ENCODE measurements at places on chromosomes 1 and 21. TPM values are rescaled to one million over a fixed set of nuclear protein-coding genes. Genes with fewer than 3 reads are reported as not detected.

GRCh38 chr1:116131866-116132605 lies 20.8 kb downstream of the MAB21L3 start:
- DNase-seq = no peak

DNA sequence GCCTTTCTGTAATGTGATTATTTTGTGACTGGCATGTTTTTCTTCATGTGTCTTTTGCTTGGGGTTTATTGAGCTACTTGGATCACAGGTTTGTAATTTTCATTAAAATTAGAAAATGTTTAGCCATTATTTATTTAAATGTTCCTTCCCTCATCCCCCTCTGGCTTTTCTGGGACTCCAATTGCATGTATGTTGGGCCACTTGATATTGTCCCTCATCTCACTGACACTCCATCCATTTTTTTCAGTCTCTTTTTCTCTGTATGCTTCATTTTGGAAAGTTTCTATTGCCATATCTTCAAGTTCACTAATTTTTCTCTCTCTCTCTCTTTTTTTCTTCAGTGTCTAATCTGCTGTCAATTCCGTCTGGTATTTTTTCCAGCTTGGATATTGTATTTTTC lies 390.1 kb downstream of the PRDM2 start:
- no peak for DNase-seq

The NBPF15 gene
- 34.6 TPM for total RNA-seq

- no peak for DNase-seq
These were observed 2.8 kb downstream of the PRDX1 start for GRCh38 chr1:45518910-45519309.

The OR14K1 gene
- total RNA-seq = not detected

The ZMYM1 gene
- total RNA-seq = 2.4 TPM

The ARL8A gene
- 57.9 TPM for total RNA-seq

DNA sequence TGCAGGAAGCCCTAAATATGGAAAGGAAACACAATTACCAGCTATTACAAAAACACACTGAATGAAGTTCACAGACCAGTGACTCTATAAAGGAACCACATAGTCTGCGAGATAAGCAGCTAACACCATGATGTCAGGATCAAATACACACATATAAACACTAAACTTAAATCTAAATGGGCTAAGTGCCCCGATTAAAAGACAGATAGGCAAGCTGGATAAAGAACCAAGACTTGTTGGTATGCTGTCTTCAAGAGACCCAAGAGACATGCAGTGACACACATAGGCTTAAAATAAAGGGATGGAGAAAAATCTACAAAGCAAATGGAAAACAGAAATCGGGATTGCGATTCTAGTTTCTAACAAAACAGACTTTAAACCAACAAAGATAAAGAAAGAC lies 121.9 kb downstream of the SLC5A9 start:
- DNase-seq = no peak

The BRINP3 gene
- not detected for total RNA-seq

DNA sequence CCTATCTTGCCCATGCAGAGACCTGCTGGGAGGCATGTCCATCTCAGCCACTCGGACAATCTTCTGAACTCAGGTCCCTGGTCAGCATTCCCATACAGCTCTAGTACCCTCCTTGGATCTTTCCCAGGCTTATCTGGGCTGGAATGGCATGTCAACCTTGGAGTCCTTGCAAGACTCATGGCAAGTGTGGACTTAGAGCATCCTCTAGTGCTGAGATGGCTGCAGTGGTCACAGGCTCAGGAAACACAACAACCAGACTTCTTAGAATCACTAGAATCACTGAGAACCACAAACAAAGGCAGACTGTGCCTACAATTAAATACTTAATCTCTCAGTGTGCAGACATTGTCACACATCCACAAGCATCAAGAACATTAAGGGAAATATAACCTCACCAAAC lies 73.1 kb upstream of the TSHB start:
- DNase-seq = no peak

The CATSPER4 gene
- not detected for total RNA-seq

The TNFRSF1B gene
- total RNA-seq = 153 TPM

- no peak for DNase-seq
These were observed 2.3 kb upstream of the GADD45A start for GRCh38 chr1:67682659-67683197.

DNA sequence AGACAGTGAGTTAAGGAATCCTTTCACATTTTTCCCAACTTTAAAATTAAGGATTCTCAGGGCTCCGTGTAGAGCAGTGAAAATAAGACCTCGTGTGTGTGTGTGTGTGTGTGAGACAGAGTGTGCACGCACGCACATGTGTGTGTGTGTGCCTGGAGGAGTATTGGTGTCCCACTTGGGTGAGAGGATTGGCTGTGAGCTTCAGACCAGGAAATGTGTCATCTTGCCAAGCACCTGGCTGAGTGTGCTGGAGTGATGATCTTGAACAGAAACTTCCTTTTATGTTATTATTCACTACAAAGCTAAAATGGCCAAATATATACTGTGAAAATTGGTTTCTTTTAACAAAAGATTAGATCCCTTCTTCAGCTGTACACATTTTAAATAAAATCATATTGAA lies 35.2 kb upstream of the NTPCR start:
- no peak for DNase-seq

GRCh38 chr1:63892632-63893395 lies 119.0 kb downstream of the ROR1 start:
- no peak for DNase-seq

The KCNT2 gene
- not detected for total RNA-seq

- DNase-seq = no peak
These were observed 4.4 kb downstream of the F13B start for GRCh38 chr1:197062692-197063091.

- DNase-seq = no peak
These were observed 33.2 kb upstream of the EPHA8 start for GRCh38 chr1:22529901-22530621.

DNA sequence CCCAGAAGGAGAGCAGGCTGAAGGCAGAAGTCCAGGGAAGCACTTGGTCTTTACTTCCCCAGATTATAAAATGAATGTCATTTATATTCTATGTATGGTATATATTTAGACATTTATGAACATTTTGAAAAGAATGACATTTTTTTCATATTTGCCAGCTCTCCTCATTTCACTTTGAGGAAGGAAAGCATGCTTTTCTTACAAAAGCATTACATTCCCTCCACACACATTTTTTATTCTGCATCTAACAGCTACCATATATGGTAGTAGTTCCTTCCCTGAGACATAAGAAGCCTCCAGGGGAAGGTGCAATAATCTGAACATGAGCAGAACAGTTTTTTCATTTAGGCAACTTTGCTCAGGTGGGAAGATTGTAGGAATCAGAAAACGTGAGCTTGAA lies 94.0 kb downstream of the LRRC7 start:
- no peak for DNase-seq

The C8A gene
- total RNA-seq = not detected

- peak; percentile 55 for DNase-seq
These were observed 78.6 kb downstream of the KCNN3 start for GRCh38 chr1:154791292-154792166.

DNA sequence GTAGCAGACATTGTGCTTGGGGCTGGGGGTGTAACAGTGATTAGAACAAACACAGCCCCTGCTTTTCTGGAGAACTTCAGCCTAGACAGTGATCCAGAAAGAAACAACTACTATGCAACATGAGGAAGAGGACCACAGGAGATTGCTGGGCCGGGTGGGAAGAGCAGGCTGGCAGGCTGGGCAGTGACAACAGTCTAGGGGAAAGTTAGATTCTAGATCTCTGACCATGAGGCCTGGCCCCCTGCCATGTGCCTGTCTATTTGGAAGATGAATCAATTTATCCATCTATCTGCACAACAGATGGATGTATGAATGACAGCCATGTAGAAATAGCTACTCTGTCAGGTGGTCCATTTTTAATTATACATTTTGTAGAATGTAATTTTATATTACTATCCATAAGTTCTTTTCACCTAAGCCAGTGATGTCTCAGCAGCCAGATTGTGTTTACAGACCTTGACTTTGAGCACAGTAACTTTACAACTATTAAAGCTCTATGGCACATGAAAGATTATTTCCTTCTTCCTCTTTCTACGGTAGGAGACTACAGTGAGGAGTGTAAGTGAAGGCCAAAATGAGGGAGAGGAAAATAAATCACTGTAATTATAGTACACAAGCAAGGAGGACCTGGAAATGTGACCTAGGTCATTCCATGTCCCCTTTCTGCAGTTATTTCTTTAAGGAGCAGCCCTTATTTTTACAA lies 15.5 kb downstream of the CLIC6 start:
- no peak for DNase-seq

The OVAAL gene
- total RNA-seq = not detected

DNA sequence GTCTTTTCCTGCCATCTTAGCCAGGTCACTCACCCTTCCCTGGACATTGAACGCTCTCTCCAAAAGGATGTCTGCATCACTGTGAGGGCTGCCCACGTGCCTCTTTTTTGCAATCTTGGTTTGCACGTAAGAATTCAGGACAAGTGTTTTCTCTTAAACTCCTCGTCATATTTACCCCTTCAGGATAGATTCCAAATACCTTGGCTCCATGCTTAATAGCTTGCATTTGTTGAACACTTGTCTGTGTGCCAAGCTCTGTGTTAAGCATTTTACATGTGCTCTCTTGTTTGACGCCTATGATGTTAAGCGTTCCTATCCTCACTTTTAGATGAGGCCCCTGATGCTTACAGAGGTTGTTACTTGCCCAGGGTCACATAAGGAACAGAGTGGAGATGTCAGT lies 29.8 kb downstream of the RCSD1 start:
- no peak for DNase-seq

- DNase-seq = no peak
These were observed 44.0 kb downstream of the TBX15 start for GRCh38 chr1:118944133-118944532.

DNA sequence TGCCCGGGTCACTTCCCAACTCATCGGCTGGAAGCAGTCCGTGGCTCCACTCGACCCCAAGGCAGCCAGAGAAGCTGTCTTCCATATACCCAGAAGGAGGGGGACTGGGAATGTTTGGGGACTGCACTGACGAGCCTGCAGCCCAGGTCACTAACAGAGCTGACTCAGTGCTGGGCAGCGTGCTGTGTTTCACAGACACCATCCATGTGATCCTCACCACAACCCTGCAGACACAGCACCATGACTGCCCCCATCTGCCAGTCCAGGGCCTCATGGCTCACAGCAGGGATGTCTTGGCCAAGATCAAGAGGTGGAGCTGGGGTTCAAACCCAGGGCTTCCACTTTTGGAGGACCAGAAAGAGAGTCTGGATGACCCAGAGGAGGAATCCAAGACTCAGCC lies 67.9 kb downstream of the KLHDC7A start:
- DNase-seq = no peak

The TNFRSF14 gene
- 199 TPM for total RNA-seq

The RHBDL2 gene
- total RNA-seq = not detected

DNA sequence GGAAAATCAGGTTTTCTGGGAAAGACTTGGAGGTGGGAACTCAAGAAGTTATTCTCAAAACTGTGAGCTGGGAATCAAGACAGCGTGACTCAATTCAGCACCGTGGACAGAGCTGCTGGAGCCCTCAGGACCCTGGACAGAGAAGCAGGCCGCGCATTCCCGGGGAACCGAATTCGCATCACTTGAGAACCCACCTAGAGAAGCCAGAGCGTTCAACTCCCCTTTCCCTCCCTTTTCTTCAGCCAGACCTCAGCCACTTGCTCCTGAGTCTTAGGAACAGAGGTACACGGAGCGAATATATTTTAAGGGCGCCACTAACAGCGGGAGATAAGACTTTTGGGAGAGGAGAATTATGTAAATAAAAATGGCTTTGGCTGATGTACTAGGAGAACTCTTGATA lies 2.0 kb upstream of the LIN28A start:
- peak; percentile 70 for DNase-seq

- DNase-seq = no peak
These were observed 18.5 kb downstream of the TCP10L start for GRCh38 chr21:32566741-32567389.

The KRTAP13-2 gene
- not detected for total RNA-seq
